ENCODE measurements at places on chromosomes 1 and 21. TPM values are rescaled to one million over a fixed set of nuclear protein-coding genes. Genes with fewer than 3 reads are reported as not detected.

CD1D gene
- 1.4 TPM for total RNA-seq

FNDC5 gene
- 0.70 TPM for total RNA-seq

DNA sequence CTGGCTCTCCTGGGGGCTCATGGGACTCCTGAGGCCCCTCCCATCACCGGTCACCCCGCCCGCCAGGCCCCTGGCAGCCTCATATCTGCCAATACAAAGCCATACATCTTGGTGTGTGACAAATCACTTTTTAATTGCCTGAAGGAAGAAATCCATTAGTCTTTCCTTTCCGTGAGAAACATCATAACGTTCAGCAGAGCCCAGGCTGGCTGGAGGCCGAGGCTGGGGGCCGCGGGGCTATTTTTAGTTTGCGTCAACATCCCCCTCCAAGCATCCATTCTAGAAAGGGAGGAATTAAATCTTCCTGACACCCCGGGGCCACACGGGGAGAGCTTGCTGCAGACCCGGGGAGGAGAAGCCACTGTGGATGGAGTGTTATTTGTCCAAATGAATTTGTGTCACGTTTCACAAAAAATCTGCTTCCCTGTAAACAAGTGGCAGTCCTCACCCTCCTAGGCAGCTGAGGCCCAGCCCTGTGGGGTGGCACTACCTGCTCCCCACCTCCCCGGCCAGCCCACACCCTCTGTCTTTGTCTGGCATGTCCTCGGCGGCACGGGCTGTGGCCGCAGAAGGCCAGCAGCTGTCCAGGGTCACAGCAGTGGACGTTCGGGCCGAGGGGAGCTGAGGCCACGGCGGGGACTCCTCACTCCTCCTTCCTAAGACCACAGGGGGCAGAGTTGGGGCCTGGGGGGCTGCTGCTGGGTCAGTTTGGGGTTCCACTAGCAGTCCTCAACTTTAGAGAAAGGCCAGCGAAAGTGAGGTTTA, 236.9 kb upstream of the VAMP3 start:
- DNase-seq: peak; percentile 43

- no peak for DNase-seq
These were observed 59.1 kb downstream of the RALGPS2 start for GRCh38 chr1:178784131-178784536.

DNA sequence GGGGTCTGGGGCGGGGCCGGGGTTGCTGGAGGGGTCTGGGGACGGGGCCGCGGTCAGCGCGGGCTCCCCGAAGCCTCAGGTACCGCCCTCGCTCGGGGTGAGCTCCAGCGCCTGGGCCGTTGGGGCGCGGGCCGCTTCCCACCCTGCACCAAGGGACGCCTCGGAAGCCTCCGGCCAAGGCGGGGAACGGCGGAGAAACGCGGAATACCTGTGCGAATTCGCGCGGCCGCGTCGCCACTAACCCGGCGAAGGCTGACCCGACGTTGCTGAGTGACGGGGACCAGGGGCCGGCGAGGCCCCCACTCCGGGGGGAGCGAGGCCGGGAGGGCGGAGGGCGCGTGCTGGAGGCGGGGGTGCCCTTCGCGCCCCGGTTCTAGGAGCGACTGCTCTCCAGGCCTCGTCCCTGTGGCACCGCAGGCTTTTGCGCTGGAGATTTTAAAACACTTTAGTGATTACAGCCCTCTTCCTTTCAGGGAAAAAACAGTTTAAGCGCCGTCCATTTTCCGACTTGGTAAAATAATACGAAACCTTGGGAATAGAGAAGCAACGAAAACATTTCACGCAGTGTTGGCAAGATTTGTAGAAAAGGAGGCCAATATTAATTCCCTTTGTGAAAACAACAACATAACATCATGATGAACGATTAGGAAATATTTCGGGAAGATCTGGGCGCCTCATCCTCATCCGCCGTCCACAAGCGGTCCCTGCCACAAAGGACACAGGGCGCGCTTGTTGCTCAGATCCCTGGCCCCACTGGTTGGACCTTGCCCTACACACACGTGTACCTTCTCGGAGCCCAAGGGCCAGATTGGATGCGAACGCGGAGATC, 971 bp upstream of the GNG4 start:
- DNase-seq: no peak

- DNase-seq: no peak
These were observed 140.2 kb upstream of the TIAM1 start for GRCh38 chr21:31484219-31484618.

- DNase-seq: peak; percentile 25
These were observed 186.4 kb downstream of the ZBTB18 start for GRCh38 chr1:244237445-244237844.

All from renal cortical epithelial cell (primary cell).